ENCODE measurements at places on chromosomes 7 and 10.

GRCh38 chr10:6217611-6218010, 14.9 kb downstream of the PFKFB3 start:
- DNase-seq: no peak

DNA sequence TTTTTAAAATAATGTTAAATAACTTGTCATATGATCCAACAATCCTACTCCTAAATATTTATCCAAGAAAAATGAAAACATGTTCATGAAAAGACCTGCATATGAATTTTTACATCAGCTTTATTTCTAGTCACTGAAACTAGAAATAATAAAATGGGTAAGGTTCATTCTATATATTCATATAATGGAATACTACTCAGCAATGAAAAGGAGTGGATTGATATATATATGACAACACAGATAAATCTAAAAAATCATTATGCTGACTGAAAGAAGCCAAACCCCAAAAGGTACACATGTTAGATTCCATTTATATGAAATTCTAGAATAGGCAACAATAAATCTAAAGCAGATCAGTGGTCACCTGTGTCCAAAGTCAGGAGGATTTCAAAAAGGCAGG, 84.9 kb upstream of the PCBD1 start:
- DNase-seq: no peak

DNA sequence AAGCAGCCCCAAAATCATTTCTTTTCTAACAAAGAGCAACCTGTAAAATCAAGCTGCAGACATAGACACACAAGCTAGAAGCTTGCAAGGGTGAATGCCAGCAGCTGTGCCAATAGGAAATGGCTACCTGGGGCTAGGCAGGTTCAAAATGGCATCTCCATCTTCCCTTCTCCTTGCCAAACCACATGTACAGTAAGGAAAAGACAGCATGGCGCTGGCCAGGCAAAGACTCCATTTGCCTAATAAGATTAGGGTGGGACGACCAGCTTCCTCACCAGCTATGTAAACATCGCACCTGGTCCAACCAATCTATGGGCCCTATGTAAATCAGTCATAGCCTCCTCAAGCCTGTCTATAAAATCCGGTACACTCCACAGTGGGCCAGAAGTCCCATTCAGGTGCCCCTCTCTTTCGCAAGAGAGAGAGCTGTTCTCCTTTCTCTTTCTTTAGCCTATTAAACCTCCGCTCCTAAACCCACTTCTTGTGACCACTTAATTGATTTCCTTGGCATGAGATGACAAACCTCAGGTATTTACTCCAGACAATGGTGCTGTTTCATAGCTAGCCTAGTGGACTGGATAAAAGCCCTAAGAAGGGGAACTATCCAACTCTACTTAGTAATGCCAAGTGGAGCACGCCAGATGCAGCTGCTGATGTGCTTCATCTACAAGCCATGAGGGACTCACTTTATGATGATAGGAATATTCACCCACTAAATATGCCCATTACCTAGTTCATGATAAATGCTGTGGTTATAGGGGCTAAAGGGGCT, 44.1 kb downstream of the HTR7 start:
- DNase-seq: no peak

GRCh38 chr10:110774069-110775019, 97.4 kb upstream of the PDCD4 start:
- DNase-seq: peak; percentile 51

DNA sequence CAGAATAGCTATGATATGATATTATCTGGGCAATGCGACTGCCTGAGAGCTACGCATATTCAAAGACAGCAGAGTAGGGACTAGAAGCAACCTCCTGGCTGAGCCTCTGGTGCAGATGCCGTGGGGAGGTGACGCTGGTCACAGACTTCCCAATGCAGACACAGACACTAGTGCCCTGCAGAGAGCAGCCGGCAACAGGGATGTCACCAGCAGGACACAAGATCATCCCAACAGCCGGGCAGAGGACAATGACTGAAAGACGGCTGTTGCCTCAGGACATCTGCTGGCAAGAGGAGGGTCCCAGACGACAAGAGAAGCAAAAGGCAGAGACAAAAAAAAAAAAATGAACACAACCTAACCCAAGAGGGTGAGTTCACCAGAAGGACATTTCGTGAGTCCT, 104.6 kb downstream of the CALN1 start:
- DNase-seq: no peak

GRCh38 chr7:151000897-151001495, 10.2 kb downstream of the NOS3 start:
- no peak for DNase-seq

DNA sequence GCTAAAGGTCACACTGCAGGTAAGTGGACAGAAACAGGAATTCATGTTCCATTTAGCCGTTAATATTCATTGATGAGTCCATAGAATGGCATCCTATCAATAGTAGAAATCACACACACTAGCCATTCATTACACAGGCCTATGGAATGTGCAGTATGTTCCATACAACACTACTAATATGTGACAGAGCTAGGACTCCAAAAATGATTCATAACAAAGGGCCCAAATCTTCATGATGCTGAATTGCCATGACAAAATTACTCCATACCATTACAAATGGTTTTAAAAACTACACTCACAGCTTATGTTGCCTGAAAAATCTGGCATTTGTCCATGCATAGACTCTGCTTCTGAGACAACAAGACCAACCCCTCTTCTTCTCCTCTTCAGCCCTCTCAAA, 549.1 kb downstream of the XPNPEP1 start:
- DNase-seq: no peak

All from suppressor macrophage treated with lipopolysaccharide for 4 hours (primary cell).